ENCODE measurements at places on chromosomes 7 and 10.

- DNase-seq: no peak
These were observed 18.7 kb upstream of the KNDC1 start for GRCh38 chr10:133141144-133141957.

GRCh38 chr10:95485056-95485844 lies 75.9 kb downstream of the SORBS1 start:
- no peak for DNase-seq

DNA sequence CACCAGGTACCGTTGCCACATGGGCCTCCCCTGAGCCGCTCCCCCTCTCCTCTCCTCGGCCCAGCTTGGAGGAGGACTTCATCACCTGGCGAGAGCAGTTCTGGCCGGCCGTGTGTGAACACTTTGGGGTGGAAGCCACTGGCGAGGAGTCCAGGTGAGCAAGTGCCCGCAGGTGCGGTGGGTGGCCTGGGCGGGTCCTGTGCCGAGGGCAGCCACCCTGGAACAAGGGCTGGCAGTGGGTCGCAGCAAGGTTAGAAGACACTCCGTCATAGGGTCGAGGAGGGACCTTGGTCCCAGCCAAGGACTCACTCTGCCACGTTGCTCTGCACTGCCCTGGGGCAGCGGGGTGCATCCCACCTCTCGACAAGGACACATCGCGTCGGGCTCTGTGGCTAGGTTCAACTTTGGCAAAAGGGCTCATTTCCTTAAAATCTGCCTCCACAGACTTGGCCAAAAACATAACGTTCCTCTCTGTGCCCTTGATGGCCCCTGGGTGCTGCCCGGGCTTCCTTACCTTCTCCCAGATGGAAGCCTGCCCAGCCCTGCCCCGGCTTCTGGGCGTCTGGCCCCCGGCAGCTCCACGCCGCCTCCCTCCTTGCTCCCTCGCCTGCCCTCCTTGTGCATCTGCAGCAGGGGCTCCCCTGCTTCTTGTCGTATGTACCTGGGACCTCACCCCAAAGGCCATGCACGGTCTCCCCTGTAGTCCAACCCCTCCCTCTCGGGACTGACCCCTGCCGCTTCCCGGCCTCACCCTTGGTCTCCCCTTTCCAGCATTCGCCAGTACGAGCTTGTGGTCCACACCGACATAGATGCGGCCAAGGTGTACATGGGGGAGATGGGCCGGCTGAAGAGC lies 12.7 kb downstream of the TMEM120A start:
- no peak for DNase-seq

DNA sequence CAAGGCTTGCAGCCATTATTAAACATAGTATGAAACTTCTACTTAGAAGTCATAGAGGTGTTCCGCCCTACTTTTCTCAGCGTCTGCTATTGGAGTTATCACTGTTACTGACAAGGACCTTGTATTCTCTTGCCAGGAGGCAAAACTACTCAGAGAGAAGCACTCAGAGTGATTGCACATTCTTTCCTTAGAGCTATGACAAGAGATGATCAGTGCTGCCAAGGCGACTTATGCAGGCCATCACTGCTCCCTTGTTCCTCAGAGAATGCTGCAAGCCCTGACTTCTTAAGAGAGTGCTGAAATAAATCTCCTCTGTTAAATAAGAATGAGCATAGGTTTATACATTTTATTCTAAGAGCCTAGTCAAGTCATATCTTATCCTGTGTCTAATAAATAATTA lies 534.6 kb upstream of the PHF14 start:
- no peak for DNase-seq

DNA sequence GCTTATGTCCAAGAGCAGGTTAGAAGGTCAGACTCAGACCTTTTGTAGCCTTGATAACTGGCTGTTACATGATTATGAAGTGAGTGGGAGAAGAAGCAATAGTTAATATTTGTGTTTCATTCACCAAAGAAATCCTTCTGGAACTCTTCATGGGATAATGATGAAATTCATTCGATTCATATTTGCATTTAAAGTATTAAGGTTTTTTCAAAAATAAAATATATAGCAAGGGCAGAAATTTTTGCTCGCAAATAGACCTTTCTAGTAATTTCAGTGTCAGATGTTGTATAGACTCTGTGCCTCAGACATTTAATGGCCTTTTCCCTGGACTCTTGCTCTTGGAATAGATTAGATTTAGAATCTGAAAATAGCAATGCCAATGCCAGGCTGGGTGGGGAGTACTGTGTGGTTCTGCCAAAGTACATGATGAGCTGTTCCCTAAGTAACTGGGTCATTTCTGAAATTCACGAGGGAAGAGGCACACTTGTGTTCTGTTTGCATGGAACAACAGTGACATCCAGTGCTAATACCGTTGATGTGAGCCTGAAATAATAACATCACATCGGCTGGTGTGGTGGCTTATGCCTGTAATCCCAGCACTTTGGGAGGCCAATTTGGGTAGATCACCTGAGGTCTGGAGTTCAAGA lies 119.2 kb downstream of the MBL2 start:
- no peak for DNase-seq

Measured in KBM-7 (cell line).